CD4-positive, alpha-beta T cell treated with Interleukin-15 for 4 hours (primary cell): ENCODE measurements at places on chromosomes 13 and 19.
A peak's percentile ranks its signal among the peaks of the same experiment; 100 is the strongest.

GRCh38 chr13:22893204-22893603, 287.6 kb upstream of the SGCG start:
- no peak for DNase-seq

- DNase-seq: no peak
Measured at GRCh38 chr19:51489113-51489512, 10.8 kb downstream of the CEACAM18 start.

- DNase-seq: no peak
Measured at GRCh38 chr19:13931391-13932148, 6.6 kb downstream of the PODNL1 start.

DNA sequence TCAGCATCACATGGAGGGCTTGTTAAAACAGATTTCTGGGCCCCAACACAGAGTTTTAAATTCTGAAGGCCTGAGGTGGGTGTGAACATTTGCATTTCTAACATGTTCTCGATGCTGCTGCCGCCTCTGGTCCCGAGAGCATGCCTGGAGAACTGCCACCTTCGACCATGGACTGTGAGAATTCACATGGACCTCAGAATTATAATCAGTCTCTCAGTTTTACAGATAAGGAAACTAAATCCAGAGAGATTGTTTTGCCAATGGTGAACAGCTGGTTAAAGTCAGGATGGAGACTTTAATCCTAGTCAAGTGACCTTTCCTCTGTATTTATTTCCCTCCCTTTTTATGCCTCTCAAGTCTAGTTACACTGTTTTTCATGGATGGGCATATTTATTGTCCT, 14.7 kb downstream of the ALOX5AP start:
- no peak for DNase-seq

DNA sequence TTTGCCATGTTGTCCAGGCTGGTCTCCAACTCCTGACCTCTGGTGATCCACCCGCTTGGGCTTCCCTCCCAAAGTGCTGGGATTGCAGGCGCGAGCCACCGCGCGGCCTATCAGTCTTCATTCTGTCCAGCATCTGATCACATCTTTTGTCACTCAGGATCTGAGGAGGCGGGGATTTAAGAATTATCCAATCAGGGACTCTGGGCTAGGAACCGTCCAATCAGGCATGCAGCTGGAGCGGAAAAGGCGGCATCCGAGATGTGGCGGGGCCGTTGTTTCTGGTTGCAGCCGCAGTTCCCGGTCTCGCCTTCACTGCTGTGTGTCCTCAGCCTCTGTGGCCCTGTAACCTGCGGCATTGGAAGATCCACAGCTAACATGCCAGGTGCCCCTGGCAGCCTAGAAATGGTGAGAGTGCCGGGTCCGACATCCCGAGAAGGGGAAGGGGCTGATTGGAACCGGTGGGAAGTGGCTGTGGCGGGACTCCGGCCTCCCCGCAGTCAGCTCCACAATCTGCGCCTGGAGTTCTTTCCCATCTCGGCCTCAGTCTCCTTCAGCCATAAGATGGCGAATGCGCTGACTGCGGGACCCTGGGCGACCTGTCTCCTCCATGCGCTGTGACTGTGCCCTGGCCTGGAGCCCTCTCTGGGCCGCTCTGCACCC, at the start of gene ZNF729:
ZNF729 (plus strand) TSS at position 291 of the 660 bp plus-strand sequence; CDS start at position 376, 85 bp downstream.
- no peak for DNase-seq

DNA sequence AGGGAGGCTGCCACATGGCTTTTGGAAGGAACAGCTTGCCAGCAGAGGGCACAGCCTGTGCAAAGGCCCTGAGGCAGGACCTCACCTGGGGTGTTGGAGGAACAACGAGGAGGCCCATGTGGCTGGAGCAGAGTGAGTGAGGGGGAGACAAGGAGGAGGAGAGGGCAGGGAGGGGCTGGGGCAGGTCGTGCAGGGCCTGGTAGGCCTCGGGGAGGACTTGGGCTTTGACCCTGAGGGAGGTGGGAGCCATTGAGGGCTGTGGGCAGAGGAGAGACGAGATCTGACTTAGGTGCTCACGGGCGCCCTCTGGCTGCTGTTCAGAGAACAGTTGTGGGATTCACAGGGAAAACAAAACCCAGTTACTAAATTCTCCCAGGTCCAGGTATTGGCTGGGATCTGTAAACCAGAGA, 25.2 kb downstream of the ZNRF4 start:
- DNase-seq: peak; percentile 11

GRCh38 chr13:38685974-38686576, 802 bp upstream of the FREM2 start:
- DNase-seq: no peak
